ENCODE measurements at places on chromosomes 6 and 20.

- no peak for DNase-seq
Observed at GRCh38 chr6:99412065-99412464, 13.0 kb downstream of the PNISR start.

GRCh38 chr20:48956052-48956451 is 34.5 kb downstream of the ARFGEF2 start:
- no peak for DNase-seq

DNA sequence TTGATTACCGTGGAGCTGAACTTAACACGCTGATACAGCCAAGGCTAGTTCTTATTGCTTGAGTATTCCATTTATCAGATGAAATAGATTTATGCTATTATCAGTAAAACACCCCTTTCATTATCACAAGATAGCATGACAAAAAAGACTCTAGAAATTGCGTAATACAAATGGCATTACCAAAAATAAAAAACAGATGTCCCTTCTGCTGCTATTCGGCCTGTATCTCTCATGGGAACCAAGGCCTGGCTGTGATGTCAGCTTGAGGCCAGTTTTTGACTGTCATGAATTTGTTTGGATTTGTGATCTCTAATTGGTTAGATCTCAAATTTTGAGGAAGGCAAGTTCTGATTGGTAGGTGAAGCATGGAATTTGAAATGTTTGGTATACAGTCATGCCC is 25.2 kb downstream of the MEI4 start:
- no peak for DNase-seq

- DNase-seq = no peak
Observed at GRCh38 chr6:69624944-69625343, 171.9 kb downstream of the LMBRD1 start.

DNA sequence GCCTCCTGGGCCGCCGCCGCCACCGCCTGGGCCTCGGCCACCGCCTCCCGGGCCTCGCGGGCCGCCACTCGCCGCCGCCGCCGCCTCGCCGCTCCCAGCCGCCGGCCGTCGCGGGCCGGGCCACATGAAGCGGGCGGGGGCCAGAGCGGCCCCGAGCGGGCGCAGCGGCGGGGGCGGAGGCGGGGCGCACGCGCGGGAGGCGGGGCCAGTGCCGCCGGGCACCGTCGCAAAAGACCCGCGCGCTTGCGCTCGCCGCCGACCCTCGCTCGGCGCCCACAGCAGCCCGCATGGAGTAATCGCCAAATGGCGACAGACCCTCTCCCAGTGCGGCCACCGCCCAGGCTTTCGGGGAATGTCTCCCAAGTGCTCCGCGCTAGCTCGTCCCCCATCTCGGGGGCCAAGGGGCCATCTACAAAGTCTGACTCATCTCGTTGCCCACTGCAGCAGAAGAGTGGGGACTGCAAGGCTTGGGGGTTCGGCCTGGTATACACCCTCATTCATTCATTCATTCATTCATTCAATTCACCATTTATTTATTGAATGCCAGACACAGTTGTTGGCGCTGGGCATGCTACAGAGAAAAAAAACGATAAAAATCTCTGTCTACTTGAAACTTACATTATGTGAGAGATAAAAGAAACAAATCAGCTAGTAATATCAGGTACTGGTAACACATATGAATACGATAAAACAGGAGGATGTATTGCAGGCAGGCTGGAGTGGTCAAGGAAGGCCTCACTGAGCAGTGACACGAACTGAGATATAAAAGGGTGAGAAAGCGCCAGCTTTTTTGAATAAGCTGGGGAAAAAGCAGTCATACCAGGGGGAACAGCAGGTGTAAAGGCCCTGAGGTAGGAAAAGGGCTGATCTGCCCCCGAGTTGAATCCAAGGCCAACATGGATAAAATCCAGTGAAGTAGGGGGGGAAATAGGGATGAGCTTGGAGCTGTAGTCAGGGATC is at the start of gene B4GALT5:
Gene B4GALT5, minus strand, starts transcription at position 126 of the 960 bp plus-strand sequence. CDS start 188 bp downstream, outside the sequence.
- peak; percentile 46 for DNase-seq

- DNase-seq = no peak
Observed at GRCh38 chr20:3407040-3407770, at the start of gene DNAAF9. DNAAF9 (minus strand) TSS chr20:3407669; CDS start chr20:3407557, 112 bp downstream.

GRCh38 chr6:122869437-122870024 is 80.5 kb downstream of the SMPDL3A start:
- peak; percentile 18 for DNase-seq

DNA sequence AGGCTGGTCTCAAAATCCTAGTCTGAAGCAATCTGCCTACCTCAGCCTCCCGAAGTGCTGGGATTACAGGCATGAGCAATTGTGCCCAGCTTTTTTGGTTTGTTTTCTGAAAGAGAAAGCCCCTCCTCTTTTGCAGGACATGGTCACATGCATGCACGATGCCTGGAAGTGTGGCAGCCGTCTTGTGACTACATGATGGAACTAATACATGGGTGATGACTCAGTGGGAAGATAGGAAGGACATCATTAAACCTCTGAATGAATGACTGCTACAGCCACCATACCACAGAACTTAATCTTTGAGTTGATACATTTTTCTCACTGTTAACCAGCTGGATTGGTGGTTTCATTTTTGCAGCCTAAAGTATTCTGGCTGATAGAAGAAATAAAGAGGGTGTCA is 13.4 kb upstream of the CTNNBL1 start:
- peak; percentile 34 for DNase-seq
